ENCODE measurements at places on chromosomes 16 and 17. TPM values are rescaled to one million over a fixed set of nuclear protein-coding genes. Genes with fewer than 3 reads are reported as not detected.

C17orf50 gene
- polyA plus RNA-seq: not detected

GRB7 gene
- polyA plus RNA-seq: 0.51 TPM

DNA sequence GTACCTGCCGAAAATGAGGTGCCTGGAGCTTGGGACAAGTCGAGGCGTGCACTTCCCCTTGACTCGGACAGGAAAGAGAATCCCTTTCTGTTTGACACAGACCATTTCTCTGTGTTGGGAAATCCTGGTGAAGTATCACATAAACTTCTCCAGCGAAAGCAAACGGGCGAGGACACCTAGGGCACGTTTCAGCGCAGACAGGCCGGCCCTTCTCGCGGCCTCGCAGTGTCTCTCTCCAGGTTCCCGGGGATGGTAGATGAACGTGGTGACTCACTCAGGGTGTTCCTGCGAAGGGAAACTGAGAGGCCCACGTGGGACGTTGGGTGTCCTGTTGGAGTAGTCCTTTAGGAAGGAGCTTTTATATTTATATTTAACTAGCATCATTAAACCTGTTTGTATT lies 36.3 kb upstream of the ZNF750 start:
- no peak for DNase-seq

KRTAP3-1 gene
- not detected for polyA plus RNA-seq

ADAM11 gene
- polyA plus RNA-seq: 1.8 TPM

DNA sequence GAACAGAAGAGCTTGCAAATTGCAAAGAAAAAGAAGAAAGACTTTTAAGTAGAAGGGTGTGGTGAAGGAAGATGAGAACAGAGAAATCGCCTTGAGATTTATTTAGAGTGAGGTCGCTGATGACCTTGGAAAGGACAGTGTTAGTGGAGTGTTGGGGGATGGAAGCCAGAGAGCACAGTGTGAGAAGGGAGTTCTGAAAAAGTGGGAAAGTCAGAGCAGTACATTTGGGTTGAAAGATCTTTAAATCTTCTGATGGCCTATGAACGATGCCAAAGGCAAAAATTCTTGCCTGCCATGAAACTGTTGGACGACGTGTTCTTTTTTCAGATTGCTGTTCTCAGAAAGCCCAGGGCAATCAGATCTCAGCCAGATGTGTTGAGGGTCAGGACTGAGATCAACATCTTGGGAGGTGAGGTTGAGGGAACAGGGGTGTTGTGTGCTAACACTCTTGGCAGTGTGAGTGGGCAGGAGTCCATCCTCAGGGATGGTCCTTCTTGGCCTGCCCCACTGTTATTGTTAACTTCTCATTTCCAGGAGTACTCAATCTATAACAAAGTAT lies 330.1 kb downstream of the MAP2K6 start:
- DNase-seq: no peak

Data from forelimb muscle (tissue), 1 donor.